ENCODE measurements at places on chromosomes 12 and 14.

GRCh38 chr12:104106965-104107364, 31.0 kb downstream of the NFYB start:
- no peak for DNase-seq

- no peak for DNase-seq
Observed at GRCh38 chr14:63892265-63892664, 39.5 kb downstream of the SYNE2 start.

GRCh38 chr12:80708259-80708974, 983 bp downstream of the MYF6 start:
- no peak for DNase-seq

DNA sequence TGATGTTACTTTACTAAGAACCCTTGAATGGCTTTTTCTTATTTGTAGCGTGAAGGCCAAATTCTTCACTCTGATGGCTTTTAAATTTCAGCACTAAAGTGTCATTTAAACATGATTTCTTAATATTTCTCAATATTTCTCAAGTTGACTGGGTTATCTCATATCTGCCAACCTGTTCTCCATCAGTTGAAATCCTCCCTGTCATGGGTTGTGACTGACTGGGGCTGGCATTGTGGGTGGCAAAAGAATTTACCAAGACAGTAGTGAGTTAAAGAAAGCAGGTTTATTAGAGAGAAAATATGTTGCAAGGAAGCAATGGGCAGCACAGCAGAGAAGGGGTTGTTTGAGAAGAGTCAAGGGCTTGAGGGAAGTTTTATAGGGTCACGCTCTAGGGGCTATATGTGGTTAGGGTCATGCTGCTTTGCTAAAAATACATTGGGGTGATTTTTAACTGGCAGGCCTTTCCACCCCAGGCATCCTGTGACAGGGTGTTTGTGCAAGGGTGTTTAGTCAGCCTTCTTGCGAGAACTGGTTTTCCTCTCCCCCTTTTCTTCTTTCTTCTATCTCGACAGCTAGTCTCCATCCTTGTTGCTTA, 232.8 kb upstream of the SEL1L start:
- DNase-seq, result no peak

DNA sequence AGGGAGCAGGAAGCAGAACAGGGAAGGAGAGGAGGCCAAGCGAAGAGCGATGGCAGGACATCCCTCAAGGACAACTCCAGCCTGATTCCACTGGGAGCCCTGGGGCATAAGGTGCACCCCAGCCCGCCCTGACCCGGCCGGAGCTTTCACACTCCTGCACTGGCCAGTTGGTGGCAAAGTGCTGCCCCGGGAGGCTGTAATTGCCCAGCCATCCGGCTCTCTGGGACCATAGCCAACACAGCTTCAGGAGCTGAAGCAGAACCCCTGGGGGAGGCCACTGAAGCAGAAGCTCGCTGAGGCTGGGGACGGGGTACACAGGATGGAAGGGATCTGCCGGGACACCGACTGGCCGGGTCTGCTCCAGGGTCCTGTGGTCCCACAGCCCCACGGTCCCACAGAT, 41.9 kb upstream of the BEGAIN start:
- DNase-seq, result no peak

GRCh38 chr14:103541709-103542604, 13.0 kb downstream of the TRMT61A start:
- no peak for DNase-seq

DNA sequence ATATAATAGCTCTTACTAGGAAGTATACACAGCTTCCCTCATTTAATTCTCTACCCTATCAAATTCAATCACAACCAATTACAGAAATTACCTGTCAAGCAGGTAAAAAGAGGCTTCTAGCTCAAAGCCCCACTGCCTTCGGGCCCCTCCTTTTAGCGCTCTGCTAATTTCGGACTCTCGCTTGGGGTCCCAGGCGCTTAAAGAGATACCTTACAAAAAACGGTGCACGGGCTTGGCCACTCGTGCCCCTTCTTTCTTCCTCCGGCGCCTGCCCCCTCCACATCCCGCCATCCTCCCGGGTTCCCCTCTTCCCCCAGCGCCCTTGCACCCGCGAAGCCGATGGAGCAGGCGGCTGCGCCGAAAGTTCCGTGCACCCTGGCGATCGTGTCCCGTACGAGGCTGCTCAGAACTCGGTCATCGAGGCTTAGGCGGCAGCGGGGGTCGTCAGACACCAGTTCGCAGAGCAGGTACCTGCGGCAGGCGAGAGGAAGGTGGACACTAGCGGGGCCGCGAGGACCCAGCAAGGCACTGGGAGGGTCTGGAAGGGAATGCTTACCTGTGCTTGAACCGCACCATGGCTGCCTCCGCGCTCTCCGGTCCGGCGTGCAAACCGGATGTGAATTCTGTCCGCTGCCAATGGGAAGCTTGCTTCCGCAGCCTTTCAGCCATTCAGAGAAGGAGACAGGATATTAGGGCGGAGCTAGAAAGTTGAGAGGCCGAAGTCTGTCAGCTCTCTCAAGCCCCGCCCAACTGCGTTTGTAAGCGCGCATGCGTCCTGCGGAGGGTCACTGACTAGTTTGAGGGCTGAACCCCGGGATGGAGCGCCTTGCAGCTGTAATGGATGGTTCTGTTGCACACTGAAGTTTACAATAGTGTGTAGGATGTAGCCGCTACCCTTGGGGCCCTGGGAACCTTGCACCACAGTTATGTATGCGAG, at the start of gene POP5:
POP5 (minus strand) TSS at position 616 of the 937 bp plus-strand sequence; CDS start at position 576, 40 bp downstream.
- peak; percentile 92 for DNase-seq

DNA sequence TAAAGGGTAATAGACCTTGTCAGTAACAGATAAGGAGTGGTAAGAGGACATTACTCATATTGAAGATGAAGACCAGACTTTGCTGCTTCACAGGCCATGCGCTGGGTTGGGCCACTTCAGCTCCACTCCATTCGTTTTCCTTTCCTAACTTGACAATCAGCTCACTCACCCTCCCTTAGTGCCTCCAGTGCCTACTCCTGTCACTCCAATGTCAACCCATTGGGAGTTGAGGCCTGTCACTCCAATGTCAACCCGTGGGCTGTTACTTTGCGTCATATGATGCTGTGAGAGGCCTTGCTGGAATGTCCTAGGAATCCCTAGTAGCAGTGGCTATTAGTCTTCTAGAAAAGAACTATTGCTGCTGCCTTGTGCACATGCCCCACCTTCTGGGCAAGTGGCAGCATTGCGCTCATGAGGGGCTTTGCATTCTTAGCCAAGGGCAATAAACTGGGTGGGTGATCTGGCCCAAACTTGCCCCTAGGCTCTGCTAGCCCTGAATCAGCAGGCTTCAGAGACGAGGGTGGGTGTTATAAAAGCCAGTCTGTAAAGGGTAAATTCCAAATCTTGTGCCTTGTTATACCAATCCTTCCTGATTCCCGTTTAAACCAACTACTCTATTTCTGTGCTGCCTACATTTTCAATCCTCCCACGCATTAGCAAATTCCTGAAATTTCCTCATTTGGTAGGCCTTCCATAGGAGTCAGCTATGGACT, 36.1 kb downstream of the BAZ2A start:
- DNase-seq, result peak; percentile 61

GRCh38 chr12:6626654-6627283, 9.0 kb downstream of the LPAR5 start:
- no peak for DNase-seq

Measured in stimulated activated naive CD8-positive, alpha-beta T cell treated with anti-CD3 and anti-CD28 coated beads, Interleukin-15, amount 100 ng/mL, for 72 hours (primary cell).